ENCODE measurements at places on chromosomes 5 and 9.

GRCh38 chr9:33946779-33947535, 101.7 kb downstream of the UBAP2 start:
- no peak for DNase-seq

GRCh38 chr9:6109986-6110385, 94.6 kb upstream of the RANBP6 start:
- DNase-seq, result no peak

DNA sequence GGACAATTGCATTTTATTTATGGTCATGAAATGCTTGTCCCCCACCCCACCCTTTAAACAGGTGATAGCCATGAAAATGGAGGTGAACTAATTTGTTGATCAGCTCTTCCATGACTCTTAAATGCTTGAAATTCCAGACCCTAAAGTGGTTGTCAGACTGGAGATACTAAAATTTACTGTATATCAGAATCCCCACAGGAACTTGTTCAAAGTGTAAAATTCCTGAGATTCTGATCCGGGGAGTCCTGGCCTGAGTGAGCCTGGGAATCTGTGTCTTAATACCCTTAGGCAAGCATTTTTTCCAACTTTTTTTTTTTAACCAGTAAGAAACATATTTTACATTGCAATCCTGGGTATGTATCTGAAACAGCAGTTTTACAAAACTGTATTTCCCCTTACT, 4.7 kb downstream of the SKP2 start:
- no peak for DNase-seq

GRCh38 chr9:128362774-128363173, 8.4 kb upstream of the URM1 start:
- DNase-seq, result no peak

DNA sequence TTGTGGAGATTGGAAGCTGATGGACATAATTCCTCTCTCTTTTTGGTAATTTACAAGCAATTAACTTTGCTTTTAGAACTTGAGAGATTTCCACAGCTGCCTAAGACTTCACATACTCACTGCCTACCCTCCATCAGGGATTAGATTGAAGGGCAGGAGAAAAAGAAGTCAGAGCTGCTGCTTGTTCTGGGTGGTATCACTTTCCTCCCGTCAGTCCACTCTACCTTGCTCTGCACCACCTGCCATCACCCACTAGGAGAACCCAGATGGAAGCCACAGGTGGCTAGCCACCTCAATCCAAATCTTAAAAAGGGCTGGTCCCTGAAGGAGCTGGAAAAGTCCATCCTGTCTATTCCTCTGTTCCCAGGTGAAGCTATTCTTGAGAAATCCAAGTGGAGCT, 10.5 kb downstream of the IRF1 start:
- DNase-seq, result no peak

DNA sequence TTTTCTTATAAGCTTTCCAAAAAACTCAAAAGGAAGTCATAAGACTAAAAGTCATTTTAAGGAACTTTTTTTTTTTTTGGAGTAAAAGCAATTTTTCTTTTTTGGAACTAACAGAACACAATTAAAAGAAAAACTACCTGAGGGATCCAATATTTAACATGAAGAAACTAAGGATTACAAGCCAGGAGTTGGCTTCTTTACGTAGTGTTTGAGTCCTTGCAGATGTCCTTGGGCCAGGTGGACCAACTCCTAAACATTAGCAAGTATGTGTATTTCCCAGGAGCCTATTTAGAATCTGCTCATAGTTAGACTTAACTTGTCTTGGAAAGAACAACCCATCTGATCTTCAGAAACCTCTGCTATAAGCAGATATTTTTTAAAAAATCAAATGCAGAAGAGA, 154.1 kb upstream of the EFNA5 start:
- no peak for DNase-seq

Measured in caudate nucleus (tissue), 63 donors.